ENCODE measurements at places on chromosomes 16 and 17.

DNA sequence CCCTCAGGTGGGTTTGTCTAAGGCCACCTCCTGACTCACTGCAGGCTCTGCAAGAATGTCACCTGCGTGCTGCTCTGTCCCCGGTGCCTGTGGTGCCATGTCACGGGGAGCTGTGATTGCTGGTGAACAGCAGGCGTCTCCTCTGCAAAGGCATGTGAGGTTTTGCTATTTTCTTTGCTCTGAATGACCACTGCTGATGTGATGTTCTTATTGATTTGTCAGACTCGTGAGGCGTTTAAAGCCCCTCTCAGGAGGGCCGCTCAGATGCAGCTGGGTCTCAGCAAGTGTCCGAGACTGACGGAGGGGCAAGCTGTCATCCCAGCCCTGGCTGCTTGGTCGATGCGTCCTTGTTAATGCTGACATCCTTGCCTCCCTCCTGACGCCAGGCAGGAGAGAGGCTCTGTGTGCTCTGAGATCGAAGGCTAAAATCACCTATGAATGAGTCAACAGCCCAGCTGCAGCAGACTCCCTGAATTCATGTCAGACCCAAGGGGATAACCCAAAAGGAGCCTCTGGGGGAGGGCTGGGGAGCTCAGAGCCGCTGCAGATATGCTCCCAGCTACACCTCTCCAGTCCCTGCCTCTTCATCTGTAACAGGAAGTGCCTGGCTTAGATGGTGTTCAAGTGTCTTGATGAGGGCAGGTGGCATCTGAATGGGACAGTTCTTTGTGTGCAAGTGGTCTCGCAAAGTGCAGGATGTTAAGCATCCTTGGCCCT is 11.8 kb upstream of the PEMT start:
- DNase-seq, result no peak

- DNase-seq, result no peak
These were observed 2.0 kb downstream of the GPS1 start for GRCh38 chr17:82053556-82054263.

GRCh38 chr17:7684851-7685532 is 2.3 kb downstream of the TP53 start:
- no peak for DNase-seq

- no peak for DNase-seq
These were observed 102.1 kb upstream of the CHMP6 start for GRCh38 chr17:80889231-80890195.

DNA sequence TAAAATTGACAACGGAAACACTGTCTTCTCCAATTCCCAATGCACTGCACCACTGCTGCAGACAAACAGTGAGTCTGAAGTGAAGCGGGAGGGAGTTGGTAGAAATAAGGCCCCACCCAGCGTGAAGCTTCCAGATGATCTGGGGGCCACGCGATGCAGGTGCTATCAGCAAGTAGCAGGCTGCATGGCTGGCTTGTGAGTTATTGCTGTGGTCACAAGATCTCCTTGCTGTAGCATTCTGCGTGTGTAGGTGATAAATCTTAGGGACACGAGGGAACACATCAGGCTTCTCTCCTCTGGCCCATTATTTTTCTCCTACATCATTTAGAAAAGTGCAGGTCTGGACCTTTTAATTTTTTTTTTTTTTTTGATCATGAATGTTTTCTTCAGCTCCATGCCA is 407.6 kb downstream of the TMEM114 start:
- DNase-seq, result no peak

DNA sequence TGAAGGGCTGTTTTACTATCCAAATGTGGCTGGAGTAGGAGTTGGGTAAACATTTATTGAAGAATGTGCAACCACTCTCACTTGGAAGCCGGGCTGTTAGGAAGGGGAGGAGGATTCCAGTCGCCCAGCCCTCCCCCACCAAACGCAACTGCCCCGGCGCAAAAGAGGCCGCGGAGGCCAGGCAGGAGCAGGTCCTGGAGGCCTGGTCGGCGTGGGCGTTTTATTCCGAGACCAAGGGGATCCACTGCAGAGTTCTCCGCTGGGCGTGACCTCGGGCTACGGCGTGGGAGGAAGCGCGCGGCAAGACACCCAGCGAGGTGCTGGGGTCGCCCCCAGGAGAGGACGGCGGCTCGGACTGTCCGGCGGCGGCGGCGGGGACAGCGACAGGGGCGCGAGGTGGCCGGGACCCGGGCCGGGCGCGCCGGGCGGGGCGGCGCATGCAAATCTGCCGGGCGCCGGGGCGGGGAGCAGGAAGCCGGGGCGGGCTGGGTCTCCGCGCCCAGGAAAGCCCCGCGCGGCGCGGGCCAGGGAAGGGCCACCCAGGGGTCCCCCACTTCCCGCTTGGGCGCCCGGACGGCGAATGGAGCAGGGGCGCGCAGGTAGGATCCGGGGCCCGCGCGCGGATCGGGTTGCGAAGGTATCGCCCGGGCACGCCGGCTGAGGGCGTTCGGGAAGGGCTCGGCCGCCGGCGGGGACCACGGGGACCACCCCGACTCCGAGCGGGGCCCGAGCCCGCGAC is at the start of gene IL4R:
Gene IL4R, plus strand, starts transcription at position 553 of the 739 bp plus-strand sequence. CDS start 26,230 bp downstream, outside the sequence.
- peak; percentile 37 for DNase-seq

GRCh38 chr16:68356249-68356918 is 45.6 kb downstream of the PRMT7 start:
- DNase-seq, result no peak
